ENCODE measurements at places on chromosomes 13 and 19. TPM values are rescaled to one million over a fixed set of nuclear protein-coding genes. Genes with fewer than 3 reads are reported as not detected.

The TMC4 gene
- total RNA-seq = 0.26 TPM

The UBE2L5 gene
- not detected for total RNA-seq

The CPB2 gene
- total RNA-seq = not detected

The DIRAS1 gene
- not detected for total RNA-seq

The ZNF583 gene
- 1.8 TPM for total RNA-seq

The VASP gene
- 167 TPM for total RNA-seq

The RDH8 gene
- not detected for total RNA-seq

The CYP2A6 gene
- not detected for total RNA-seq

The MBD3L2 gene
- total RNA-seq = not detected

The KEAP1 gene
- total RNA-seq = 68.0 TPM

The PTBP1 gene
- 464 TPM for total RNA-seq

The SIGLEC12 gene
- total RNA-seq = 0.22 TPM

The KLK14 gene
- 0.76 TPM for total RNA-seq

The PTGIR gene
- 24.6 TPM for total RNA-seq

The KLF1 gene
- 0.19 TPM for total RNA-seq

The LILRB3 gene
- total RNA-seq = 0.68 TPM

The ZNF730 gene
- 0.51 TPM for total RNA-seq

The C19orf33 gene
- not detected for total RNA-seq

The CYP4F2 gene
- not detected for total RNA-seq

The KCNRG gene
- total RNA-seq = not detected

The PLA2G4C gene
- total RNA-seq = 13.3 TPM

The KIR2DL1 gene
- not detected for total RNA-seq

The VSTM2B gene
- total RNA-seq = not detected

The FCER2 gene
- 4.1 TPM for total RNA-seq

The ZNF471 gene
- 0.24 TPM for total RNA-seq

The DLL3 gene
- 0.80 TPM for total RNA-seq

All from activated CD4-positive, alpha-beta memory T cell treated with anti-CD3 and anti-CD28 coated beads for 36 hours (primary cell).